Heart right ventricle (tissue), 16 donors: ENCODE measurements at places on chromosomes 3 and 15.

DNA sequence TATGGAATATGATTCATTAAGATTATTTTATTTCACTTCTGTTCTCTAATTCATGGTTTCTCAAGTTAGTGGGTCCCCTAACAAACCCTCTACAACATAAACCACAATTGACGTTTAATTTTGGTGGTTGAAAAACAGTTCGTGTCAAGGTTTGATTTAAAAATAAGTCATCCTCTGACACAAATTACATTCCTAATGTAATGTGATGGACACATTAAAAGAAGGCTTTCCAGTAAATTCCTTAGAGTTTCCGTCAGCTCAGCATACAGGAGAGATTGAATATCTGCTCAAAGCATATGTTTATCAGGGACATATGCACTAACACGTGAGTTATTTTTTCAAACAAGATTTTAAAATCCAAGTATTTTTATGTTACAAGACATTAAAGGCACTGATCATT lies 626.5 kb upstream of the ADAMTS9 start:
- DNase-seq: no peak

GRCh38 chr15:39553947-39554693 lies 26.8 kb upstream of the THBS1 start:
- DNase-seq: no peak

DNA sequence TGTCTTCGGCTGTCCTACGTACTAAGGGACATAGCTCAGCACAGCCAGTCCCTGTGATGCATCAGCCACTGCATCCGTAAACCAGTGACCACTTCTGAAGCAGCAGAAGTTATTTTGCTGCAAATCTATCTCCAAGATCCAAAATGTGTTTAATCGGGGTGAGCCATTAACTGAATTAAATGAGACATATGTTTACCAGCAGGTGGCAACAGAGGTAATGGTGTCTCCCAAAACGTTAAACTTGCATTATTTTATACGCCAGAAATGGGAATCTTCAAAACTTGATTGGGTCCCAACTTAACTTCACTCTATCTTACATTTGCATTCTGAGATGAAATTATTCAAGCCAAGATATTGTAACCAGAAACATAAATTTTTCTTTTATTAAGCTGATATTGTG lies 75.3 kb upstream of the BOC start:
- no peak for DNase-seq

GRCh38 chr3:25424614-25425013 lies 3.4 kb upstream of the RARB start:
- no peak for DNase-seq

GRCh38 chr3:105367063-105367405 lies 325 bp downstream of the ALCAM start:
- DNase-seq: no peak

DNA sequence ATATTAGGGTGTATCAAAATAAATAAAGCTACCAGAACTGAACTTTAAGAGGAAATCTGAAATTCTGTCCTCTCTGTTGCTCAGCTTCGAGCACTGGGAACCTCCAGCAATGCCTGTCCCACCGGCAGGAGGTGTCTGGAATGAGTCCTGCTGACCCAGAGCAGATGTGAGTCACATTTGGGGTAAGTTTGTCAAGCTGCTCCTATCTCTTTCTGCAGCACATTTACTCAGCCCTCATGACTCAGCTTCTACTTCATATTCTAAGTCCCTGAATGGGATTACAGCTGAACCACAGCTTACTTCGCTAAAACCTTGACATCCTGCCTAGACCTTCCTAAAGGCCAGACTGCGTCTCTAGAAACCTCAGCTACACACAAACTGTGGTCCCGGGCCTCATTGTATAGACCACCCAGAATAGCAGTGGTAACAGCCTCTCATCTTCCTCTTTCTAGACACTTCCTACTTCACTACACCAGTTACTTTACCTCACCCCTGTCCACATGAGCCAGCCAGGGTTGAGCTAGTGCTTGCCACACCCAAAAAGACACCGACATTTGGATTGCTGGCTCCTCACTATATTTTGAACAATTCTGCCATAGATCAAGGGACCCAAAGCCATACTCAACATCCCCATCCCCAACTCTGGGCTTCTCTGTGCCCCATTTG lies 109.6 kb upstream of the TMCO5A start:
- DNase-seq: no peak

DNA sequence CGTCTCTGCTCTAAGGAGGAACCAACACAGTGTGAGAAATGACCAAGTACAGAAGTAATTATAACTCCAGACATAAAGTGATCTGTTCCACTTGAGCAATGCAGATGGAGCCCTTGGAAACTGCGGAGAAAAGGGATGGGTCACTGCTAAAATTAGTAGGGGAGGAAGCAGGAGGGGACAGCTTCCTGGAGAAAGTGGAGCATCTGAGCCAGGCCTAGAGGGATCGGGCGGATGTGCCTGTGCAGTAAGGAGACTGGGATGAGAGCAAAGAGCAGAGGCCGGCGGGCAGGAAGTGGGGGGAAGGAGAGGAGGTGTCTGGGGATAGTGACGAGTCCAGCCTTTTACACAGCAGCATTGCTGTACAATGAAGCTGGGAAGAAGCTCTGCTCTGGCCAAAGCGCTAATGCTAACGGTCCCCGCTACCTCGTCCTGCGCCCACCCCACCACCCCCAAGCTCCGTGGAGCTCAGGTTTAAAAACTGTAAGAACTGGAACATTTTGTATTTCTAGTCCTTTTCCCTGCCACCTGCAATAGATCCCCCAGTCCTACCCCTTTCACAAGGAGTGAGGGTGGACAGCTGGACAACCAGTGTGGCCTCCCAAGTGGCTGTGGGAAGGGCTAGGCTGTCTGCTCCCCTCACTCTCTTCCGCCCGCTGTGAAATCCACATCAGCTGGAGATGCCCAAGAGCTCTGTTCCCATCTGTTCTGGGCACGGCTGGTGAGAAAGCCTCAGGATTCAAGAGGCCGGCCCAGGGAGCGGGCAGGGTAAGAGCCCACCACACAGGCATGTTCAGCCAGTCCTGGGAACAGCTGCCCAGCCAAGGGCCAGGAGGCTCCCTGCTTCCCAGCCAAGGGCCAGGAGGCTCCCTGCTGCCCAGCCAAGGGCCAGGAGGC lies 53.0 kb upstream of the HES1 start:
- DNase-seq: peak; percentile 56

- no peak for DNase-seq
Measured at GRCh38 chr3:154614601-154615000, 184.6 kb upstream of the GPR149 start.

- DNase-seq: no peak
Measured at GRCh38 chr3:99761415-99762165, 56.1 kb upstream of the CMSS1 start.

GRCh38 chr15:88622605-88622975 lies 1.4 kb downstream of the AEN start:
- DNase-seq: no peak

DNA sequence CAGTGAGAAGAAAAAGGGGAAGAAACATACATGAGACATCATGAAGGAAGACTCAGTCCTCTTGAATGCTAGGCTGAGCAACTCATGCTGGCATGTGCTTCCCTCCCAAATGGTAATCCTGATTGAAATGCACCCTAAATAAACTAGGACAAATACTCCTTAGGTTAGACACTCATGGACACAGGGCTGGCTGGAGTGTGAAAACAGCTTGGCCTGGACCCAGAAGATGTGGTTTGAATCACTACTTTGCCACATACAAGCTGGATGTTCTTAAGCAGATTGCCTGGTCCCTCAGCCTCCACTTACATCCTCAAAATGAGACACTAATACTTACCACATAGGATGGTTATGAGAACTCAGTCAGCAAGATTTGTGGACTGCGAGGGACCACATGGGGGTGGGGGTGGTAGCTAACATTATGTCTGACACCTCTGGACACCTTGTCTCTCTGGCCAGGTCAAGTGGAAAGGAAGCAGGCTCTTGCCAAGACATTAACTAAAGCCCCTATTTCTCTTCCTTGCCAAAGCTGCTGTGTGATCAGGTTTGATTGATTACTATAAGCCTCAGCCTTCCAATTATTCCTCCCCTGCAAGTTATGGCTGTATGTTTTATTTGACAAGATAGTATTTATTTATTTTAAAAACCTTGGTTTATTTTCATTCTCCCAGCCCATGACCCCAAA lies 138.9 kb upstream of the SLC7A14 start:
- no peak for DNase-seq

- peak; percentile 81 for DNase-seq
Measured at GRCh38 chr3:14522129-14522691, 17.9 kb downstream of the GRIP2 start.

DNA sequence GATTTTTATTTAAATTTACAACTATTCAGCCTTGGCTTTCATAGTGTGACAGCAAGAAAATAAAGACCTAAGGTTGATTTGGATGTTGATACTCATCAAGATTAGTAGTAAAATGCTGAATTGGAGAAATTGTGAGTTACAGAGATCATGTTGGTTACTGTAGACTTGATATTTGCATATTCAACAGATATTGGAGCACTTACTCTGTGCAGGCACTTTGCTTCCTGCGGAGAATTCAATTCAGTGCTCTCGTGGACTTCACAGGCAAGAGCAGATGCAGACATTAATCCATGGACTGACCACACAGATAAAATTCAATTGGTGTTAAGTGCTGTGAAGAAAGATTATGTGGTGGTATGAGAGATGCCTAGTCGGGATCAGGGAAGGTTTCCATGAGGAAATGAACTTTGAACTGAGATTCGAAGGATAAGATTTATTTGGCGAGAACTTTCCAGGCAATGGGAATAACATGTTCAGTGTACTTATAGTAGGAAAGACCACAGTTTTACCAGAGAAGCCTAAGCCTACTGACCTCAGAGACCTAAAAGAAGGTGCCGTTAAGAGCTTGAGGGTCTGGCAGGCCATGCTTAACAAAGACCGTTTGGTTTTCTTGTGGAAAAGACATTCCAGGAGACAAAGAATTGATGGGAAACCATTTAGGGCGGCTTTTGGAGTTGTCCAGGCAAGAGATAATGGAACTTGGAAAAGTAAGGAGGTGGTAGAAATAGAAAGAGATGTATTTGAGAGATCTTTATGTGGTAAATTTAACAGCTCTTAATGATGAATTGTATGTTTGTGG lies 4.3 kb downstream of the SELENOT start:
- no peak for DNase-seq

DNA sequence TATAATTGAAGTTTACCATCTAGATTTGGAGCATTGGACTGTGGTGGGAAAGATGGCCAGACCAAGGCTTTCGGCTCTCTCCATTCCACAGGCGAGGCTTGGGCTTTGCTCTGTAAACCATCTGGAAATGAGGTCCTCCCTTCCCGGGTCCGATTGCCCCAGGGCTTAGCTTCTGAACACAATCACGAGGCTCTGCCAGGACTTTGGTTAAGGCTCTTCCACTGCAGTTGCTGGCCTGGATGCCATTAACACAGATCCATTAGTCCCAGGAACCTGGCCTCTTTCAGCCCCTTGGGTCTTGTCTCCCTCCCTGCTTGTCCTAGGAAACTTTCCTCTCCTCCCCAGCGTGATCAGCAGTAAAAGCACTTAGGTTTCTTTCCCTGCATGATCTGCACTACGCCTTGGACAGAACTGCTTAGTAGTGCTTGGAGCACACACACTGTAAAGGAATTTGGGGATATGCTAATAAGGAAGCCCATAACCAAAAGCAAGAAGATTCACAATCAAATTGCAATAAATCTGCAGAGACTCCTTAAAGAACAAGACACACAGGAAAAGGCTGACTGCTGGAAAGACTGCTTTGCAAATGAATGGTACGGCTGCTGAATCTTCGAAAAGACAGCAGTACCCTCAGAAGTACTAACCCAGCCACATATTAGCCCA lies 154.3 kb downstream of the ECT2 start:
- DNase-seq: no peak

GRCh38 chr3:25689226-25689625 lies 24.5 kb upstream of the TOP2B start:
- DNase-seq: no peak

GRCh38 chr3:3110299-3110630 lies at the start of gene IL5RA:
Gene IL5RA (minus strand): TSS chr3:3110374. CDS start chr3:3104984, 5,390 bp downstream.
- DNase-seq: no peak

DNA sequence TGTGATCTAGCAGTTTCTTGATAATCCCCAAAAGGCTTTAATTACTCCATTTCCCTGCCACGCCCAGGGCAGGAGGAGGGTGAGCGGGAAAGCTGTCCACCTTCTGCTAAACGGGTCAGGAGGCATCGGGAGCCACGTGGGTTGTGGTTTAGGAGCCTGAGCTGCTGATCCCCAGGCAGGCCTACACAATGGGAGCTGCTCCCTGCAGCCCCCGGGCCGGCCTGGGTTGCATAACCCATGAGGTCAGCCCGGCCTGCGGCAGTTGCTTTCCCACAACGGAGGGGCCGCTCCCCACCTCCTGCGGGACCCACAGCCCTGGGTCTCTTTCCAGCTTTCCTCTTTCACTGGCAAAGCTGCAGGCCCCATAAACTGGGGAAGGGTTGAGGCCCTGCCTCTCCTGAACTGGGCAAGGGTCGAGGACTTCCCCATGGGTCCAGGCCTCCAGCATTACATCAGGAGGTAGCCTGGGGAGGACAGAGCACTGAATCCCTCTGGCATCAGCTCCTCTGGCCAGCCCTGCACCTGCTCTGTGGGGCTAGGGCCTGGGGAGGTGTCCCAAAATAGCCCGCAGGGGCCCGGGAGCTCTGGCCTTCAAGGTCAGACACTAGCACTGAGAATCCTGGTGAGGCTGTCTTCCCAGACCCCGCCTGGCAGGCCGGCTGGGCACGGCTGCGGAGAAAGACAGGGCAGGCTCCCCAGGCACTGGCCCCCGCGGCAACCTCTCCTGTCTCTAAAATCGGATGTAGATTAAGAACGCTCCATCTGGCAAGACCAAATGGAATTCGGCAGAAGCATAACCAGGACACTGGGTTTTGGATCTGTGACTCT lies 47.3 kb downstream of the ZDHHC19 start:
- peak; percentile 46 for DNase-seq

DNA sequence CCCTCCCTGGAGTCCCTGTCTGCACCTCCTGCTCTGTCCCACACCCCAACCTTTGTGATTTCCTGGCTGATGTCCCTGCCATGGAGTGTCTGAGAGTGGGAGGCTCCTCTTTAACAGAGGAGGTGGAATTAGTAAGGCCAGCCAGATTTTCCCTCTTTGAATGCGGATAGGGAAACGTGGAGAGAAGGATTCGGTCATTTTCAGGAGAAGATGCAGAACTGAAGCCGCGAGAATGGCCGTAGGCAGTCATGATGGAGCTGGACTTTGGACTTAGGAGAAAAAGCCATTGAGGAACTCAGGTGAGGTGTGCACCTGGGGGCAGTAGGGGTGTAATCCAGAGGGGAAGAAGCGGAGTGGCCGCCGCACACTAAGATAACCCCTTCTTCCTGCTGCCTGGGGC lies 138.1 kb upstream of the ATP10A start:
- no peak for DNase-seq

- no peak for DNase-seq
Measured at GRCh38 chr3:38609386-38610111, 39.9 kb downstream of the SCN5A start.

DNA sequence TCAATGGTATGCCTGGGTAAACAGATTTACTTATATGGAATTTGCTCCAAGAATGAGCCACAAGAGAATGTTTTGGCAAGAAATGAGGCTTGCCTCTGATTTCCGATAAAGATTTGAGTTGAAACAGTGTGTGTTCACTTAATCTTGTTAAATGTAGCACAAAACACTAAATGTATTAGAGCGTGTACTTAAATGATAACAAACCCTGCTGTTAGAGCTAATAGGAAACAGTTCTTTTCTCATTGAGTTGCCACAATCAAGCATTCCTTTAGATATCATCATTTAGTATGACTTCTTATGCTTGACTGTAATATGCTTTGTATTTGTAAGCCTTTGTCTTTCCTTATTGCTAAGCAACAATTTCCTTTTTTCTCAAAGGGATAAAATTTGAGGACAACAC lies 353.6 kb upstream of the ZNF717 start:
- no peak for DNase-seq
